ENCODE measurements at places on chromosomes 3 and 15.

DNA sequence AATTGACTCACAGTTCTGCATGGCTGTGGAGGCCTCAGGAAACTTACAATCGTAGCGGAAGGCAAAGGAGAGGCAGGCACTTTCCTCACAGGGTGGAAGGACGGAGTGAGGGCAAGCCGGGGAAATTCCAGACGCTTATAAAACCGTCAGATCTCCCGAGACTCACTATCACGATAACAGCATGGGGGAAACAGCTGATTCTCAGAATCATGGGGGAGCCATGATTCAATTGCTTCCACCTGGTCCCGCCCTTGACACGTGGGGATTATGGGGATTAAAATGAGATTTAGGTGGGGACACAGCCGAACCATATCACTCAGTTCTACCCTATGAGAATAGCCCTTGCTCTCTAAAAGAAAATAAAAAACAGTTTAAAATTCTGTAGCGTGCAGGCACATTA lies 13.4 kb upstream of the SYNPR start:
- no peak for DNase-seq

DNA sequence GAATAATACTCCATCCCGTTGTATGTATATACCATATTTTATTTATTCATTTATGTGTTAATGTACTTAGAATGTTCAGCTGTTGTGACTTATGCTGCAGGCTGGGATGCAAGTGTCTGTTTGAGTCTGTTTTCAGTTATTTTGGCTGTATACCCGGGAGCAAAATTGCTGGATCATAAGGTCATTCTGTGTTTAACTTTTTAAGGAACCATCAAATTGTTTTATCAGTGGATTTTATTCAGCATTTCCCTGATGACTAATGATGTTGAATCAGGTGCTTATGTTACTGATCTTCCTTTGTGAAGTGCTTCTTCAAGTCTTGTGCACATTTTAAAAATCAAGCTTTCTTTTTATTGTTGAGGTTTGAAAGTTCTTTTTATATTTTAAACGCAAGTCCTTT lies 118.1 kb downstream of the SLC25A26 start:
- no peak for DNase-seq

DNA sequence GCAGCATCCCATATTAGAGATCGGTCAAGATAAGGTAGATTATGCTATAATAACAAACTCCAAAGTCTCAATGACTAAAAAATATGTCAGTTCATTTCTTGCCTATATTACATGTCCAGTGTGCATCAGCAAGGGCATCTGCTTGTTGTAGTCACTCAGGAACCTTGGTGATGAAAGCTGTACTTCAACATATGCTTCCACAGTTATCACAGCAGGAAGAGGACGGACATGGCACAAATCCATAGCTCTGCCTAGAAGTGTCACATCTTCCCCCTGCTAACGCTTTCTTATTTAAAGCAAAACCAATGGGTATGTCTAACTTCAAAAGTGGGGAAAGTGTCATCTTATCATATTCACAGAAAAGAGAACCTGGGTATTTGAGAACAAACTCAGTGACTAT lies 20.0 kb upstream of the PIAS1 start:
- DNase-seq: no peak

DNA sequence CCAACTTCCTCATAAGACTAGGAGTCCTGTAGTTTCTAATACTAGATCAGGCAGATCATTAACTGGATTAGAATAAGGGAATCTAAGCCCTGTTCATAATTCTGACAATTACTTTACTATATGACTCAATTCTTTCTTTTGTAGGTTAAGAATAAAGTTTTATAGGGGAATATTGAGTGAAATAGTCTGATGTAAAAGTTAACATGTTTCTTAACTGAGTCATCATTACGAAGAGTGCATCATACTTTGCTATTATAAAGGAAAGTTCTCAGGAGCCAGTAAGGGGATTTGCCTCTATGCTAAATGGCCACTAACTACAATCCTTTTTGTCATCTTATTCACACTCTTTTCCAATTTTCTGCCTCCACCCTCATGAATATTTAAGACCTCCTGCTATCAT lies 63.1 kb downstream of the POLQ start:
- DNase-seq: no peak

DNA sequence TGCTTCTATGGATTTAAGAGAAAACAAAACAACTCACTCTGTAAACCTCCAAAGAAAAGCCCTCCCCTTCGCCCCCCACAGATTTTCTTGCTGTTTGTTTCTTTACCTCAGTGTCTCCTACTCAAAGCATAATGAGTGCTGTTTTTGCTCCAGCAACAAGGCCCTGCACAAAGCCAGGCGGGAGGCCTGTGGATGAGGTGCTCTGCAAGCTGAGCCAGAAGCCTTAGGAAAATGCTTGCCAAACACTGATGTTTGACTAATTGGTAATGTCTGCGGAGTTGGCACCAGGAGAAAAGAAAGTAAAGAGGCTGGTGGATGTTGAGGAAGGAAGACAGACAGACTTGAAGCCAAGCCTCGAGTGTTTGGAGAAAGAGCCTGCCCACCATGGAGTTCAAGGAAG lies 99.7 kb downstream of the RARB start:
- DNase-seq: no peak

DNA sequence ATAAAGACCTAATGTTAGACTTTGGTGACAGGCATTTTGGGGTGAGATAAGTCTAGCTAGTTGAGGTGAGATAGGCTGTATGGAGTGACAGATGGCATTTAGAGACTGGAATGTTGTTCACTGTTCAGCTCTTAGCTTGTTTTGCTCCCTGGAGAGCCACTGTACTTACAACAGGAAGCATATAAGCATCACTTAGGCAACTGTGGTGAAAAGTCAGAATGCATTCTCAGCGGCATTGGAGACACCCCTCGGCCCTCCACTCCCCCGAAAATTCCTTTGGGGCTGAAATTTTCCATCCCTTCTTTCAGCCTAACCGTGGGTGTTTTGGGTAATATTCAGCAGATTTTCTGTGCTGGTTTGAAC lies 73.4 kb downstream of the SLCO3A1 start:
- DNase-seq: no peak

- DNase-seq: no peak
These were observed 24.8 kb downstream of the SERP1 start for GRCh38 chr3:150521463-150521862.

GRCh38 chr3:113214917-113215595 lies 3.7 kb downstream of the BOC start:
- no peak for DNase-seq

DNA sequence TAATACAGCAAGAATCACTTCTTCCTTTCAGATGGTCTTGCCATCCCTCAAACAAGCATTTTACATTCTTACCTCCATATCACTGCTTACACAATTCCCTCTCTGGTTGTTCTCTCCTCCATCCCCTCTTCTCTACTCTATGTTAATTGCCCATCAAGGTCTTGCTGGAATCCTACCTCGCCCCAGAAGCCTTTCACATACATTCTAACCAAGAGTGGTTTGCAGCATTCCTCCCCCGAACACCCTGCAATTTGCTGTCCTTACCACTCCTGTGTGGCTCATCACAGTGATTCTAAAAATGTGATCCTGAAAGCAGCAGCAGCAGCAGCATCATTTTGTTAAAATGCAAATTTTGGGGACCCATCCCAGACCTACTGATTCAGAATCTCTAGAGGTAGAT lies 30.6 kb downstream of the TNIK start:
- DNase-seq: no peak

DNA sequence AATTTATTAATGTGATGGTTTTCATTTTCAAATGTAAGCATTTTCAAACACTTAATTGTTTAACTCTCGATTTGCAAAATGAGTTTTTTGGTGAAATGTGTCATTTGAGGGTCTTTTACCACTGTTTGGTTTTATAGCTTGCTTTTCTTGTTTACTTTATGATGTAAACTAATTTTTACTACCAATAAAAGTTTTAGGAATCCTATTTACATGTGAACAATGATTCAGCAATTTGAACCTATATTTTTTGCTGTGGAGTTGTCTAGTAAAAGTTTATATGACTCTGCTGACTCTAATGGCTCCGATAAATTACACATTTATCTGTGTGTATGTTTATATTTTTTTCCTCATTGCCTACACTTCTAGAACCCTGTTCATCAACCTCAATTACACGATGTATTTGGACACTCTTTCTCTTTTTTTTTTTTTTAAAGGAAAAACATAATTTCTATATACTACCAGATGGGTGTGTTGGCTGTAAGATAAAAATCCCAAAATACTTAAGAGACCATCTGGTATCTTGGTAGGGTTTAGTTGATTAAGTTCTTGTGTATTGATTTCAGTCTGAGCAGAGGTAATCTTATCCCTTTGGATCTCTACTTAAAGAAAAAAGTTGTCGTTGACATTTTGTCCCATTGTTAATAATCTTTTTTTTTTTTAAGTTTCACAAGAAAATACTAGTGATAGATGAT lies 89.5 kb downstream of the PTPRG start:
- no peak for DNase-seq

DNA sequence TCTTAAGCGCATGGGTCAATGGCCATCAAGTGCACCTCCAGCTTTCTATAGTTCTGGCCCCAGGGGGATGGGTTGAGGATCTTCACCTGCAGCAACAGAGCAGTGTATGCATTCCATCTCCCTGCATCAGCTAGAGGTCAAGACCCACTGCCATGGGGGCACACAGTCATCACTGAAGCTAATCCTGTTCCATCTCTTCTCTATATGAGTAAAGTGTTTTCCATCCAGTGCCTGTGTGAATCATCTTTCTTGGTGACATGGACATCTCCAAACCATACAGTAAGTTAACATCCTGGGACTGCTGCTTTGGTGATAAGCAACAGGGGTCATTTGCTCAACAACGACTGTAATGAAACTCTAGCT lies 4.4 kb upstream of the ENTPD3 start:
- DNase-seq: no peak

DNA sequence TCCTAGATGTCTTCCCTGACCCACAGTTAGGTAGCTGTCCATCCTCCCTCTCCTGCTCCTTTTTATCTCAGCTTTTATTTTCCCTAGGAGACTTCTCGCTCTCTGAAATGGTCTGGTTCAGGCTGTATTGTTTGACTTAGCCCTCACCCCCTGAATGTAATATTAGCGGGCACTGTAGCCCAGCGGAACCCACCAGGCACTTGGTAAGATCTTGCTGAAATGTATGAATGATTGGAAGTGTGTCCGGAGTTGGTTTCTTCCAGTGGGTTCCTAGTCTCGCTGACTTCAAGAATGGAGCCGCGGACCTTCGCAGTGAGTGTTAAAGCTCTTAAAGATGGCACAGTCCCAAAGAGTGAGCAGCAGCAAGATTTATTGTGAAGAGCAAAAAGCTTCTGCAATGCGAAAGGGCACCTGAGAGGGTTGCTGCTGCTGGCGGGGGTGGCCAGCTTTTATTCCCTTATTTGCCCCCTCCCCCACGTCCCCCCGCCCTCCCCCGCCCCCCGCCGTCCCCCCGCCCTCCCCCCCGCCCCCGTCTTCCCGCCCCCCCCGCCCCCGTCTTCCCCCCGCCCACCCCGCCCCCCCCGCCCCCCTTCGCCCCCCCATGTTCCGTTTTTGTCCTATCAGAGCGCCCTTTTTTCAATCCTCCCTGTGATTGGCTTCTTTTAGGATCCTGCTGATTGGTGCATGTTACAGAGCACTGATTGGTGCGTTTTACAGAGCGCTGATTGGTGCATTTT lies 694 bp upstream of the EEFSEC start:
- DNase-seq: no peak

DNA sequence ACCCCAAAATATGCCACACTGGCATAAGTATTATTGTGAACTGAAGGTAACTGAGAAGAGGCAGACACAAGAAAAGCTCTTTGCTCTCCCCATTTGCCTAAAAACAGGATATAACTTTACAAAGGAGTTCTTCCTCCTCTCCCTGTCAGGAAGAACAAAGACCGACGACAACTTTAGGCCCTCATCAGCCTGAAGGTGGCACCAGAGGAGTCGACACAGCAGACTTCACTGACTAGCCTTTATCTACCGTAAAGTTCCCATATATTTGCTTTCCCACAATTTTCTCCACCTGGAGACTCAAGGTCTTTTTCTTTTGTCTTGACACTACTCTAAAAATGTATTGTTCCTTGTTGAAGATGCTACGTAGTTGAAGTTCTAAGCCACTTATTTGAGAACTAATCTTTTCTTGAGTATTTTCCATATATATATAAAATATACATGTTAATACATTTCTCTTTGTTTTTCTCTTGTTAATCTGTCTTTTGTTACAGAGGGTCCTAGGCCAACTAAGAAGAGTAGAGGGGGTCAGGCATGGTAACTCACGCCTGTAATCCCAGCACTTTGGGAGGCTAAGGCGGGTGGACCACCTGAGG lies 16.2 kb upstream of the XIRP1 start:
- DNase-seq: peak; percentile 45

- DNase-seq: peak; percentile 31
These were observed 498 bp downstream of the PDE12 start for GRCh38 chr3:57556459-57557084.

- DNase-seq: no peak
These were observed 178.2 kb downstream of the RAB11A start for GRCh38 chr15:66047321-66048024.

DNA sequence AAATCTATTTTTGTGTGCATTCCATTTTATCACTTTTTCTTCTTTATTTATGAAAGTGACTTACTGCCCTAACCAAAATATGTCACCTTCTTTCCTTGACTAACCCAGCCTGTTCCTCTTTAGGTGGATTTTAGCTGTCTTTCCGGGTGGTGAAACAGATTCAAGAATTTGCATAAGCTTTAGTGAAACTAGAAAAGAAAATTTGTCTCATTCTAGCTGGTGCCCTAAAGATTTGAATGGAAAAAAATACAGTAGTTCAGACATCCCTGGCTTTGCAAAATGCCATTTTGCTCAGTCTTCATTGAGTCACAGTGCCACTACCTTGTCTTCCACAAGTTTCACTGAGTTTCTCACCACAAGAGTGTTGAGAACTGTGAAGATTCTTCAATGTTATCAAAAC lies 28.2 kb upstream of the CCDC50 start:
- DNase-seq: no peak

DNA sequence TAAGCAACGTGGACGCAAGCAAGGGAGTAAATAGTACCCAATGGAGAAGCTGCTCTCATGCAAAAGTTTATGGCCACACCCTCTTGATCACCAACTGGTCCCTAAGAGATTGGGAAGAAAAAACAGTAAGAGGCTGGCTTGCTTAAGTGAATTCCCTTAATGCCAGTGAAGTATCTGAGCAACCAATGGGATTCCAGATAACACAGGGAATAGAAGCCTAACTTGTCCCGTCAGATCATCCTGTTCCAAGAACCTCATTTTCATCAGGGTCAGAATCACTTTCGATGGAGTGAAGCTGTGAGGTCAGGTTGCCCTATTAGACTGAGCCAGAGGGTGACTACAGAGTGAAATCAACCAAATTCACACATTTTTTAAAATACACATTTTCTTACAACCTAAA lies 104.3 kb downstream of the CD47 start:
- no peak for DNase-seq
